Activated T-helper 1 cell treated with Interleukin-2 at 50 U/mL for 16 hours (primary cell): ENCODE measurements at places on chromosomes 7 and 10.
A peak's percentile ranks its signal among the peaks of the same experiment; 100 is the strongest.

GRCh38 chr10:102673819-102674511, 29.7 kb downstream of the TRIM8 start:
- peak; percentile 43 for DNase-seq

DNA sequence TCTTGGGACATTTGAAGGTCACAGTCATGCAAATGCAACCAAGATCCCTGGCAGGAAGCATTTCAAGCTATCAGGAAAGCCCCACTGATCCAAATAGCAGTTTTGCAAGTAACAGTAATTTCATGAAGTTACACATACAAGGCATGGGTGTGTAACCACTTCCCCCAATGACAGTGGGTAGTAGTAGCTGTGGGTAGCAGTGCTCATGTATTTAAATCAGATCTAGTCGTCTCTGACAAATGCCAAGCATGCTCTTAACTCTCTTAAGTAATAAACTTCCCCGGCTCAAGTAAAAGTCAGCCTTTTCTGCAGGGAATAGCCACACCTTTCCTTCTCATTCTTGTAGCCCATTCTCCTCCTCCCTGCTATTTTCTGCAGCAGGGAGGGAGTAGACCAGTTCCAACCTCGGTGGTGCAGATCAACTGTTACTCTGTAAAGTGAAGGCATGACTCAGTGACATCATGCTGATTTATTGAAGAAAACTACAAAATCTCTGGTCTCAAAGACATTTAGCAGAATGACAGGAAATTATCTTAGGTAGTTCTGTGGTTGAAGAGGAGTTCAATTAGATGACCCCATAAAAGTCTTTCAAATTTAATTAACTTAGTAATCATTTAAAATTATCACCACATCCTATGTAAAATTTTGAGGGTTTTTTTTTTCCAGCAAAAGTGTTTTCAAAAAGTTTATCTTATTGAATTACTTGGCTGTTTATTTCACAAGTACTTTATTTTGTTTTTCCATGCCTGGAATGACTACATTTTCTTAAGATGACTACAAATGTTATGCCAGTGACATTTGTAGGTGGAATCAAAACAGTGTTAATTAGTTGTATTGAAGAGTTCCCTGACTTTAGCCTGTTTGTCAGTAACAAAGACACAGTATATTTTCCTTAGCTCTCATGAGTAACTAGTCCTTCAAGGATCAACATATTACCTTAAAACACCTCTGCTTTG, 568.3 kb downstream of the INHBA start:
- DNase-seq: no peak

GRCh38 chr10:102865620-102866019, 3.6 kb upstream of the AS3MT start:
- DNase-seq: no peak

GRCh38 chr10:61289813-61290212, 163.4 kb downstream of the TMEM26 start:
- no peak for DNase-seq

- DNase-seq: no peak
These were observed 340.1 kb upstream of the SHH start for GRCh38 chr7:156152390-156152789.

- DNase-seq: no peak
These were observed 98.6 kb downstream of the ARID5B start for GRCh38 chr10:62000037-62000603.

DNA sequence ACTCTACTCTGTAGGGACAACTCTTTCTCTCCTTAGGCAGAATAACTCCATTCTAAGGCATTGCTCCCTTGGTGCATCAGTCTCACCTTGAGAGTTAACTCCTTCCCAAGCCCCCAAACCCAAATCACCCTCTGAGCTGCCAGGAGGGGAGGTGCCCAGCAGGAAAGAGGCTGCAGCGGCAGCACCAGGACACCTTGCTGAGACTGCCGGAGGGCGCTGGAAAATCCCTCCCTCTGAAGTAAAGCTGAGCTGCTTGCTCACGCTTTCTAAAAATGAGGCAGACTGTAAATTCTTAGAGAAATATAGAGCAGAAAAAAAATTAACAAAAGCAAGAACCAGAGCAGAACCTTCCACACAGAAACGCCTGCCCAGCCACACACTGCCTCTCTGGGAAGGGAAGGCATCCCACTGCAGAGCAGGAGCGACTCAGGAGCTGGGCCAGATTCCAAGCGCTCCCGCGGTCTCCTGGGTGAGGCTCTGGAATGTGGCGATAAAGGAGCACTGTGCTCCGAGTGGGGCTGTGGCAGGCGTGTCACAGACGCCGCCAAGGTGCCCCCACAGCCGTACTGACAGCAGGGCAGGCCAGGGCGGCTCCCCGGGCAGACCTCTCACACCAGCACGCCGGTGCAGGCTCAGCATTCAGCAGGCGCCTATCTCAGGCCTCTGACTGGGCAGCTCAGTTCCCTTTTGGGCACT, 202.1 kb downstream of the TNS3 start:
- no peak for DNase-seq

GRCh38 chr7:70776627-70777101, 355.3 kb upstream of the GALNT17 start:
- no peak for DNase-seq

DNA sequence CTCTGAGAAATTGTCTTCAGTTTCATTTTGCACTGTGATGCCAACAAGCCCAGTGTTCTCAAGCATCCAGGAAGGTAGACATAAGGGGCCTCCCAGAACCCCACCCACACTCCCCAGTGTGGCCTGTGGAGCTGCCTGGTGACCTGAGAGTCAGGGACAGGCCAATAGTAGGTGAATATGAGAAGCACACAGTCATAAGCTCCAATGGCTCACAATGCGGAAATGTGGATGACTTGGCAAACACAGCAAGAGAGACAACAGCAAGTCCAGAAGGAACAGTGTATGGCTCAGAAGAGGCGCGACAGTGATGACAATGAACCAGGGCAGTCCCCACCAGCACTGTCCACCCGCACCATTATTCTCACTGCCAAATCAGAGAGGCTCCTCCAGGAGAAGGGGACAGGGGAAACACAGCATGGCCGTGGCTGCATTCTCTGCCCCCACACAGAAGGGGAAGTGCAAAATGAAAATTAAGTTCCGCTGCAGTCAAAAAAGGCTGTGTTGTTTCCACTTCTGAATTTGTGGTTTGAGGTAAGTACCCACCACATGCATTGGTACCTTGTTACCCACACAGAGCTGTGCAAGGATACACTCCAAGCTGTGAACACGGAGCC, 419.8 kb downstream of the GRID1 start:
- no peak for DNase-seq

DNA sequence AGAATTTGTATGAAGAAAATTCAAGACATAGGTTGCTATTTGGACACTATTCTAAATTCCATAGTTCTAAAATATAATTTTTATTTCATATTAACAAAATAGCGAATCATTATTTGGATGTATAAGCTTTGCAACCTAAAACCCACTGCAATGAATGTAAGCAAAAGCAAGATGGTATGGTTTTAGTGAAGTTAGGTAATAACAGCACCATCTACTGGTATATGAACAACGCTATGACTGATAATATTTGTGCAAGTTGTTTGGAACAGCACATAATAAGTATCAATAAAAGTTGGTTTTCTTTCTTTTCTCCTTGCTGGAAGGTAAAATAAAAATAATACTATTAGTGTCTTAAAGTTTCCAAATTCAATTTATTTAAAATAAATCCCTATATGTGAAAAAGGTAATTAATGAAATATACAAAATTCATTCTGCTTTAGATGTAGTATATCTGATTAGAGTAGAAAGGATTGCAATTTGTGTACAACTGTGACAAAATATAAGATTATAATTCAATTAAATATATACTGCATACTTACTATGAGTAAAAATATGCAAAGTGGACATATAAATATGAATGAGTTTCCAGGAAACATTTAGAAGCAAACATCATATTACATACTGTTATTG, 79.0 kb upstream of the LSM8 start:
- no peak for DNase-seq

DNA sequence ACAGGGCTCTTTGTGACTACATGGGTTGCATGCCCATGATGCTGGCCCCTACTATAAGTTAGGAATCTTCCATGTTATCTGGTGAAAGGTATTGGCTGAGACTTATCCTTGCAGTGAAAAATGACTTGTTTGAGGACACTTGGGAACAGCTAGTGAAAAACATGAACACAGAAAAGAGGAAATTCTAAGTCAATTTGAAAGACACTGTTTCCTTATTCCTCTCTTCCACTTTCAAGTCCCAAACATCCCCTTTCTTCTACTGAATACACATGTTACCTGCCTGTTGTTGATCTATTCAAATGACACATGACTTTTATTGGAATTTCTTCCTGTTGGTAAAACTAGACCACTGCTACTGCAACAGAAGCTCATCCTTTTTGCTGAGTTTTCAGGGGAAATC, 29.5 kb upstream of the PRKCQ start:
- no peak for DNase-seq

GRCh38 chr7:114152314-114152938, 233.6 kb upstream of the PPP1R3A start:
- no peak for DNase-seq

DNA sequence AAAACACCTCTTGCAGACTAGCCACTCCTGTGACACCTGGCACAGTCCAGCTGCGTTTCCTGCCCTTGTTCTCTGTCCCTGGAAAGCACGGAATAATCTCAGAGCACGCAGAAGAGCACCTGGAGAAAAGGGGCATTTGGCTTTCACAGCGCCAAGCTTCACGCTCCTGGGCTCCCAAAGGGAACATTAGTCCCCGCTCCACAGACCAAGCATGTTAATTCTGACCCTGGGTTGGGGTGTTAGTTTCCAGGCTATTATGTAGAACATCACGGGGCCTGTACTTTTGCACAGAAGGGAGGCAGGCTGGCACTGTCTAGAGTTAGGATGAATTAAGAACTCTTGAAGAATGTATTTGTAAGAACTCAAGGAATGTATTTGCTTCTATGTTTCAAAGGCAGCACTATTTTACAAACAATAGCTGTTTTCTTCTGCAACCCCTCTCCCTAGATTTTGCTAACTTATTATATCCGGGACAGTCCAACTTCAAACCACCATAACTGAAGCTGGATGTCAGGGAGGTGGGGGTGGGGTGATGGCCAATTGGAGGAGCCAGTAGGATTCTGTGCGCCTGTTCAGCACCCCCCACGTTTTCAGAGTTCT, 62.2 kb upstream of the TRIM8 start:
- DNase-seq: no peak

DNA sequence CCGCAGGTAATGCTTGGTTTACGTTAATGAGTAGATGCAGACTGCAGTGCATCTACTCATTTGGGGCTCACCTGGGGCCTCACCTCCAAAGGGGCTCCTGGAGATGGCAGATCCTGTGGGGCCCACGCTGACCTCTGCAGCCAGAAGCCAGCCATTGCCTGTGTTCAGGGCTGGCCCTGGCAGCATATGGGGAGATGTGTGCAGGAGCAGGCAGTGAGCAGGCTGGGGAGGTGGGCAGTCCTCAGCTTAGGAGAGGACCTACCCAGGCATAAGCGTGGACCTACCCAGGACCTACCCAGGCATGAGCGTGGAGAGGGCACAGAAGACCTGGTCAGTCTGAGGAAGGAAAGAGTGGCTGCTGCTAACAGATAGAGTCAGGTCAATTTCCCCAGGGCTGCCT, 178.5 kb downstream of the PTPRN2 start:
- no peak for DNase-seq

GRCh38 chr10:119651514-119652360, 557 bp downstream of the BAG3 start:
- no peak for DNase-seq

- no peak for DNase-seq
These were observed 58.9 kb downstream of the PIP4K2A start for GRCh38 chr10:22655312-22655981.

DNA sequence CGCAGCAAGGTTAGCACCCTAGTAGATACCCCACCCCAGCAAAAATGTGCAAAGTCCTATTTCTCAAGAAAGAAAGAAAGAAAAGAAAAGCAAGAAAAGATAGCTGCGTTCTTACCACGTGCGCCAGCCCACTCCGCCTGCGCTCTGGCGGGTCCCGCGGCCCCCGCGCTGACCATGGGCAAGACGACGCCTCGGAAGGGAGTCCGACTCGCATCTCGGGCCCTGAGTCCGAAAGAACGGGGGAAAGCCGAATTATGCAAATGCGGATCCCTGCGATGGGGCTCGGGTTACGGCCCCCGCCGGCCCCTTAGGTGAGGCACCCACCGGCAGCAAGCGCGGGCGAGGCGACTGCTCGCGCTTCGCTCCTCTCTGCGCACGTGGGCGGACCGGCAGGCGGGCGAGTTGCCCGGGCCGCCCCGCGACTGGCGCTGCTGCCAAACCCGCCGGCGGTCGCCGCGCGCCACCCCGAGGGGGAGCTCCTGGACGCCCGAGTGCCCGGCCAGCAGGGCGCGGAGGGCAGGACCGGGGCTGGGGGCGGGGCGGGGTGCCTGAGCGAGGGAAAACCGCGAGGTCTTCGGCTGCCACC, 2.4 kb upstream of the EGR2 start:
- no peak for DNase-seq

DNA sequence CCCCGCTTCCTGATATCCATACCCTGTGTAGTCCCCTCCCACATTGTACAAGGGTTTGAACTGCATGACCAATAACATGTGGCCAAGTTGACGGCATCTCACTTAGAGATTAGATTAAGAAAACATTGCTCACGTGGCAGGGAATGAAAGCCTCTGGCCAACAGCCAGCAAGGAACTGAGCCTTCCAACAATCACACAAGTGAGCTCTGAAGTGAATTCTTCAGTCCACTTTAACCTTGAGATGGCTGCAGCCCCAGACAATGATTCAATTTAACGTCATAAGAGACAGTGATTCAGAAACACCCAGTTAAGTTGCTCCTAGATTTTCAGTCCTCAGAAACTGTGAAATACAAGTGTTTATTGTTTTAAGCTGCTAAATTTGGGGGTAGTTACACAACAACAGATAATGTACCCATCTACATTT, 165.9 kb upstream of the PLXNA4 start:
- no peak for DNase-seq

DNA sequence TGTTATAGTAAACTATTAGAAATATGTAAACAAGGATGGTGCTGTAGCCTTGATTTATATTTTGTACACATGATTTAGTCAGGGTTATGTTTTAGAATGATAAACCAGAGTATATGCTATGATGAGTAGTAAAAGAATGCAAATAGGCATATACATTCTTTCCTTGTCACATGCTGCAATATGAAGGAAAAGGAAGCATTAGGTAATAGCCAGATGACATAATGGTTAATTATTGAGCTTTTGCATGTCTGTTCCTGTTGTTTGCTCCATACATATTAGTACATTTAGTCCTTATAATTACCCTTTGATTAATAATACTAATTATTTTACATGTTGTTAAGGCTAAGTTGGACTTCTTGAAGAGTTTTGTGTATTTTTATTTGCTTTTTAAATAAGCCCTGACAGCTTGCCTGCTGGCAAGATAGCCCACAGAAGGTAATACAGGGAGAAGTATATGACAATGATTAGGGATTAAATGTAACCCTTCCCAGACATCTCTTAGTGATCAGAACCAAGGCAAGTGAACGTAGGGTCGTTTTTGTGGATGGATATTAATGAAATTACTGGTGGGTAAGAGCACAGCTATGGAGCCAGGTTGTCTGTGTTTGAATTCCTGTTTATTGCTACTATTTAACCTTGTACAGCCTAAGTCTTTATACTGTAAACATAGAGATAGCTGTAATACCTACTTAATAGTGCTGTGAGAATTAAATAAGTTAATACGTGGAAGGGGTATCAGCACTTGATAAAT, 68.4 kb downstream of the PHTF2 start:
- DNase-seq: no peak
